ENCODE measurements at places on chromosomes 2 and 18.

- no peak for DNase-seq
Measured at GRCh38 chr18:2002151-2002550, 569.2 kb downstream of the METTL4 start.

DNA sequence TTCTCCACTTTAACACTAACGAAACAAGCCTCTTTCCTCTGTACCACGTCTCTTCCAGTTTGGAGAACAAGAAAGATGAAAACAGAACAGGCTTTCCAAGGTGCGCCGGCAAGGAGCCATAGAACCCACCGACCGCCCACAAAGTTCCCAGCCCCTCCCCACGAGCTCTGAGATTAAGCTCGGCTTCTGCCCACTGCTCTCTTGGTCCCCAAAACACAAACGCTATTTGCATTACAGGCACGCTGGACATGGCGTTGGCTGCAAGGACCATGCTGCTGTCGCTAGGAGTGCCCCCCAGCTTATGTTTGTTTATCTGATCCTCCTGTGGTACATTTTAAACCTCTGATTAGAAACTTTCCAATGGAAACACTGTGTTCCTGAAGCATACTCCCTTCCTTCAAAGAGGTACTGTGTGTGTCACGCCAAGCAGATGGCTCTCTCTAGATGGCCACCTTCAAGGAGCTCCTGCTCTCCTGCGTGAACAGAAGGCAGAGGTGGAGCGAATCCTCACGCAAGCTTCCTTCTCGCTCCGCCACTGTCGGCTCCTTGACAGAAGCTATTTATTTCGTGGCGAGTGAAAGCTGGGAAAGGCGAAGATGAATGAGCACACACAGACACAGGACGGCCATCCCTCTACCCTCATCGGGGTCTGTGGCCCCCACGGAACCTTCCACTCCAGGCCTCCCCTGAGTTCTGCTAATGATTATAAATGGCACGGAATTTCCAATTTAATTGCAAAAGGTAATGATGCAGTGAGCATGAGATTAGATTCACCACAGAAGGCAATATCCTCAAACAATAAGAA is 166.2 kb downstream of the EIPR1 start:
- no peak for DNase-seq

GRCh38 chr2:123512547-123512946 is 512.5 kb upstream of the CNTNAP5 start:
- DNase-seq = no peak

DNA sequence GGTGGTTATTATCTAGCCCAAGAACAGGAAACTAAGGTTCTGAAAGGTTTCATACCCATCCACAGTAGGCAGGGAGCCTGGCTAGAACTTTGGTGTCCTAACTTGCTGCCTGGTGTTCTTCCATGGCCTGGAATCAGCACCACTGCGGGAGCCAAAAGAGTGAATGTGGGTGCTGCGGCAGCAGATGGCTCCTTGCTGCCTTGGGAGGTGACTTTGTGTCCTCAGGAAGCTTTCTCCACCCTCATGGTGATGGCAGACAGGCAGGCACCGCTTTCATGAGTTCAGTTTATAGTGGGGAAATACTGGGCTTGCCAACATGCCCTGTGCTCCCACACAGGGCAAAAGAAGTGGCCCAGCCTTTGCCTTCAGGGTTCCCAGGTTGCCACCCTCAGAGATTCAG is 385.2 kb downstream of the BCL11A start:
- no peak for DNase-seq

DNA sequence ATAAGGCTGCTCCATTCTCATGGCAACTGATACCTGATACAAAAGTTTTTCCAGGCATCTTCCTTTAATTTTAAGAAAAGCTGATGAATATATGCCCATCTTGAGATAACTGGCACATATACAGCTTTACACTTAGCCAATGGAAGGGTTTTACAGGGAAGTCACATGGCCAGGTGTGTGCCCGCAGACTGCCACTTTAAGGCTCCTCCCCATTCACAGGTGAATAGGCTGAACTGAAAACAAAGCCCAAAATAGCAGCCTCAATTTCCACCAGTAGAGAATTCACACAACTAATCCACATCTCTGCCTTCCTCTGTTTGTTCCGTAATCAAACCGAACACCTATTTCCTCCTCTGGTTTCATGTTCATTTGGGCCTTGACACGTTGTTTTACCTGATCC is 9.8 kb upstream of the ME2 start:
- no peak for DNase-seq

DNA sequence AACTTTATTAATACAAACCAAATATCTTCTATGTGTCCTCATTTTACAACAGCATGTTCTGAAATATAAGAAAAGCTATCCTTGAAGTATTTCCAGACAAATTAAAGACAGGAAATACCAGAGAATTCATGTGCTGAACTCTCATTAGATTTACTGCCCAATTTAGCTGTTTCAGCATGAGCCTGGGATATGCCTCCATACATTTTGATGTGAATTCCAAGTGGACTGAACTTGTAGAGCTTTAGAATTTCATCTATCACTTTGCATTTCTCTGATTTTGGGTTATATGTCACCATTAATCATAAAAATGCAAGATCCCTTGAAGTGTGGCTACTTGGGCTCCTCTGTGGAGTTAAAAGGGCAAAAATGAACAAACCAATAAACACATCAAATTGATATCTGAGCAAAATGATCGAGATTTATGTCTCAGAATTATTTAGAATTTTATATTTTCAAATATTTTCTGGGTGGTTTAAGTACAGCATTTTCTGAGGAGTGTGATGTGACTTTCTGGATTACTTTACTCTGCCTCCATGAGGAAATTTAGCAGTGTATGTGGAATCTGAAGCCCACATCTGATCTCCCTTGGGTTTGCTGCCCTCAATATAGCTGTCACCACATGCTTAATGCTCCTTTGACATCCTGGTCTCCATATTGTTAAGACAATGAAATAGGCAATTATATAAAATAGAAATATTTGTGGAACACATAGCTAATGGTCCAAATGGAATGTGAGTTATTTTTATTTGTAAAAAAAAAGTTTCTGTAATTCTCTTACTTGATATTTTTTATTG is 206.6 kb upstream of the RBMS1 start:
- no peak for DNase-seq

All from GM20000 (cell line).